Right renal pelvis (tissue), 4 donors: ENCODE measurements at places on chromosomes 3 and 15. TPM values are rescaled to one million over a fixed set of nuclear protein-coding genes. Genes with fewer than 3 reads are reported as not detected.

The P2RY13 gene
- 1.9 TPM for polyA plus RNA-seq

The ISLR gene
- 58.5 TPM for polyA plus RNA-seq

The CHL1 gene
- polyA plus RNA-seq, result 13.7 TPM

The SLC7A14 gene
- 1.8 TPM for polyA plus RNA-seq

The SEC22C gene
- 46.3 TPM for polyA plus RNA-seq

The TMEM207 gene
- polyA plus RNA-seq, result 21.4 TPM

The ANKRD63 gene
- 0.26 TPM for polyA plus RNA-seq

The ACTRT3 gene
- 4.2 TPM for polyA plus RNA-seq

The VGLL4 gene
- polyA plus RNA-seq, result 109 TPM

The NOP10 gene
- polyA plus RNA-seq, result 137 TPM

The MUSTN1 gene
- polyA plus RNA-seq, result 0.62 TPM

The HIGD1A gene
- polyA plus RNA-seq, result 189 TPM

The CCDC39 gene
- polyA plus RNA-seq, result 9.0 TPM

The ADPRH gene
- polyA plus RNA-seq, result 7.4 TPM

DNA sequence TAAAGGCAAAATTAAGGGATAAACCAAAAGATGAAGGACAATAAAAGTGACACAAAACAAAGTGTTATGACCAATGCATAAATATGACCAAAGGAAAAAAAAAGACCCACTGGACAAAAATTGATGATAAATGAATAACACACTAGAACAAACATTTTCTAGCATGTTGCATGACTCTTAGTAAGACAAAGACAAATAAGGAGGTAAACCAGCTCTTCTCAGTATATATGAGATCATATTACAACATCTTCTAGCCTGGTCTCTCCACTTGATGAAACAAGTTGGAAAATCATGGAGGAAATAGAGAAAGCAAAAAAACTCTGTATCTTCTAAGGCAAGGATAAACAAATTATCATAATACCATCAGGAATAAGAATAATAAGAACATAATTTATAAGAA, 163.9 kb upstream of the GBE1 start:
- DNase-seq, result no peak

GRCh38 chr15:56440214-56440770, 24.6 kb downstream of the MNS1 start:
- DNase-seq, result no peak

- peak; percentile 58 for DNase-seq
Measured at GRCh38 chr3:169607949-169608348, 55.6 kb downstream of the MECOM start.

GRCh38 chr3:146313746-146314111, 62.8 kb upstream of the PLSCR4 start:
- no peak for DNase-seq

- DNase-seq, result no peak
Measured at GRCh38 chr3:195156286-195156890, 114.6 kb downstream of the XXYLT1 start.

DNA sequence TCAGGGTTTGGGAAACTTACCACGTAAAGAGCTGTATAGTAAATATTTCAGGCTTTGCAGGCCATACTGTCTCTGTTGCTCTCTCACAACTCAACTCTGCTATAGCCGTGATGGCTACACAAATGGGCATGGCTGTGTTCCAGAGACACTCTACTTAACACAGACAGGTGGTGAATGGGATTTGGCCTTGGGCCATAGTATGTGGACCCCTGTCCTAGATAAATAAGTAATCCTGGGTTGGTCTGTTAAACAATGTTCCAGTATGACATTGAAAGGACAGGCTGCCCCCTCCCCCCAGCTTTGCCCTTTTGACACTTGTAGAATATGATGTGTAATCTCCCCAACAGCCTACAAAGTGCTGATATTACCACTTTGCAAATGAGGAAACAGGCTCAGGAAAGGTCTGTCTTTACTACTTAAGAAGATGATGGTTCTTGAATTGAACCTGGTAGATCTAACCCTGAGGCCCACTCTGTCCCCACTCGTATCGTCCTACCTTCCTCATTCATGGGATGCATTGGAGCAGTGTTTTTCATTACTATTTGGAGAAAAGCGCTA, 38.4 kb downstream of the SLCO3A1 start:
- DNase-seq, result no peak

- no peak for DNase-seq
Measured at GRCh38 chr3:113204371-113204770, 7.0 kb upstream of the BOC start.

GRCh38 chr3:30495172-30496065, 111.0 kb upstream of the TGFBR2 start:
- DNase-seq, result no peak

DNA sequence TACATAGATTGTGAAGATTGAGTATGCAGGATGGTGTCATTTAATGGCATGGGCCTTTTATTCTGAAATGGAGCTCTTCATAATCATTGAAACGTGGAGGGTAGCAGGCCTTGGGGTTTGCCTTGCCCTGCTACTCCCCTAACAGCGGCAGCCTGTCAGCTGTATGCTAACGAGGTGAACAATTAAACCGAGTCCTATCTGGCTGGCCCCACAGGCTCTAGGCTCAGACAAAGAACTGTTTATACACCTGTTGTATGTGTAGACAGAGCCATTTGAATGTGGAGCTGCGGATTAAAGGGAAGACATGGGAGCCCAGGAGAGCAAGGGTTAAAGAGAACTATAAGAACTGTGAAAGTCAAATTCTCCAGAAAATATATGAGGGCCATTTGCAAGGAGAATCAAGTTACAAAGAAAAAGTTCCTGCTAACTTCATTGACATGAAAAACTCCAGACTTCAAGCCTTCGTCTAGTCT, 116.7 kb upstream of the CGNL1 start:
- peak; percentile 58 for DNase-seq

DNA sequence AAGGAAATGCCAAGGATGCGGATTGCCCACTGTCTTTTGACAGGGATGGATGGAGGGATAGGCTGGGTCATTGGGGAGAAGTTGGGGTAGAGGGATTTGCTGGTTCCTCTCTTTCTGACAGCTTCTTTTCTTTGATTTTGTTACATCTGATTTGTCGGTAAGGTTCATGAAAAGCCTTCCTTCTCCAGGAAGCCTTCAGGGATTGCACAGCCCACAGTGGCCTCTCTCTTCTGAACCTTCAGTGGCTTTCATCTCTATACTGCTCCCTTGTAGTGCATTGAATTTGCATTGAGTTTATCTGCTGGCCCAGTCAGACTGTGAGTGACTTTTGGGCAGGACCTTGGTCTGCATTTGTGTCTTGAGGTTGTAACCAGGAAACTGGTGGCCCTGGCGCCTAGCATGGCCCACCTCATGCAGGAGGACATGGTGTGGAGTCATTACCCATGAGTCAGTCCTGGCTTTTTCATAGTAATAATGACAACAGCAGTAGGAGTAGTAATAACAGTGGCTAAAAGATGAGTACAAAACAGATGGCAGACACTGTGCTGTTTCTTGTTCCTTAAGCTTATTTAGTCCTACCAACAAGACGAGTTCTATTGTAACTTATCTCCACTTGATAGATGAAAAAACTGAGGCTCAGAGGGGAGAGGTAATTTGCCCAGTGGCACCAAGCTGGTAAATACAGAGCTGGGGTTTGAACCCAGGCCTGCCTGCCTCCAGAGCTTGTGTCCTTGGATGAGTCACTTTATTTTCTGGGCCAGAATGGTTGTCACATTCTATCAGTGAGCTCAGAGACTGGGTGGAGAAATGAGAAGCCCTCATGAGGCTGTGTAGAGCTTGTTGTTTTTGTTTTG, 28.4 kb downstream of the SMAD6 start:
- no peak for DNase-seq

DNA sequence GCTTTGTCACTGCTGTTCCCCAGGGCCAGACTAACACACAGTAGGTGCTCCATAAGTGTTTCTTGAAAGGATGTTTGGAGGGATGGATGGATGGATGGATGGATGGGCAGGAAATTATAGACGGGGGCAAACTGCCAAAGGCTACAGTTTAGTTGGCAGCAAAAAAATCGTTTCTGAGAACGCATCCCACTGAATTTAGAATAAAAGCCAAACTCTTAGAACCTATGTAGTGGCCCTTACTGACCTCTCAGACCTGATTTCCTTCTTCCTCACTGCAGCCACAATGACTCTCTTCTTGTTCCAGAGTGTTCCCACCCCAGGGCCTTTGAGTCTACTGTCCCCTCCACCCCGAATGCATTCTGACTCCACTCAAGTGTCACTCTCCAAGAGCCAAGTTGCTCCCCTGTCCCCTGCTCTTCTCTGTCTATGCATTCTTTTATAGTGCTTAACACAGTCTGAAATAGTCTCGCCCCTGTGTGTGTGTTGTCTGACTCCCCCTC, 5.2 kb upstream of the GATA2 start:
- DNase-seq, result no peak

DNA sequence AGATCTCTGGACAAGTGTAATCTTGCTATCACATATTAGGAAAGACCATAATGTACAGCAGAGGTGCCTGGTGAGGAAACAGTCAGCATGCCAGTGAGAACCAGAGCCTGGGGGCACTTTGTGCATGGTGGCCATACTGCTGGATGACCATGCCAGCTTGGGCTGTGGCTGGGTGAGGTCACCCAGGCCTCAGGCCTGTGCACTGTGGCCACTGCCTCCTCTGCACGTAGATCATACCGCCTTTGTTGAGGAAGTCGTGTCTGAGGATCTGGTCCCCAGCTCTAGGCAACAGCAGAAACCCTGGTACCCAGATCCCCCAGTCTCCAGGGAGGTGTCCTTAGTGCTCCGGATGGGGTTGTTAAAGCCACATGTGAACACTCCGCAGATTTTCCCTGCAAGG, 38.9 kb downstream of the ZNF710 start:
- no peak for DNase-seq

DNA sequence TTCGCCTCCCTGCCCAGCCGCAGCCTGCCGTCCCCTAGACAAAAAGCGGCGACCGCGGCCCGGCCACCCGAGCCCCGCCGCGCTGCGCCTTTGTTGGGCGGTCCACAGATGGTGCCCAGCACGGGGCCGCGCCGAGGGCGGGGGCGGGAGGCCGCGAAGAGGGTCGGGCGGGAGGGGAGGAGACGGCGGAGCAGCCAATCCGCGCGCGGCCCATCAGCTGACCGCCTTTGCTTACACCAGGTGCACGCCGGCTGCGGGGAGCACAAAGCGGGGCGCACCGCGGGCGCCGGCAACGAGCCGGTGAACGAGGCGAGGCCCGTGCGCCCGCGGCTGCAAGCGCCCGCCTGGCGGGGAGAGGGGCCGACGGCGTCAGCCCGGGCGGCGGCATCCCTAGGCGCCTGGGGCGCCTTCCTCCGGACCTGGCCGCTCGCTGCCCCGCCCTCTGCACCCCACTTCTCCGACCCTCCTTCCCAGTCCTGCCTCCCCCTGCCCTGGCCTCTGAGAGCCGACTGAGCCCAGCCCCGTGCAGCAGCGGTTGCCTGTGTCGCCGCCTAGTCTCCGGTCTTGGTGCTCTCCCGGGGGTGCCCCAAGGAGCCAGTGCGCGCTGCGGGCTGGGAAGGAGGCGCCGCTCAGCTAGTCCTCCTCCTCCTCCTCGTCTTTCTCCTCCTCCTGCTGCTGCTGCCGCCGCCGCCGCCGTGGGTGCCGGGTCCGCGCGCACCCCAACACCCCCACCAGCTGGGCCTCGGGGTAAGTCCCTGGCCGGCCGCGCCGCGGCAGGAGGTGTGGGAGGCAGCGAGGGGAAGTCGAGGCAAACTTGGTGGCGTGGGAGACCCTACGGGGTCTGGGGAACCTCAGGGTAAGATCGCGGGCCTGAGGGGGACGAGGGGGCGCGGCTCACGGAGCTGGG, at the start of gene LRRN1:
Gene LRRN1 (plus strand): TSS at position 259 of the 907 bp plus-strand sequence. CDS start 45,211 bp downstream, outside the sequence.
- DNase-seq, result peak; percentile 66

DNA sequence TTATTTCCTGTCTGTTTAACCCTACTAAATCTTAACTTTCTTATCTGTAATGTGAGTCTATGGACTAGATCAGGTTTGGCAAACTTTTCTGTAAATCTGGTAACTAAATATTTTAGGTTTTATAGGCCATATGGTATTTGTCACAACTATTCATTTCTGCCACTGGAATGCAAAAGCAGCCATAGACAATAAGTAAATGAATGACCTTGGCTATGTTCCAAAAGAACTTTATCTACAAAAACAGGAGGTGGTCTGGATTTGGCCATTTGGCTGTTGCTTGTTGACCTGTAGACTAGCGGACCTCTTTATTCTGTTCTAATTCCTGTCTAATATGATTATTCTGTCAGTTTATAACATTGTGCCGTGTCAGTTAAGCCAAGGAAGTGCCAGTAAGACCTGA, 314.2 kb downstream of the LPP start:
- DNase-seq, result no peak

DNA sequence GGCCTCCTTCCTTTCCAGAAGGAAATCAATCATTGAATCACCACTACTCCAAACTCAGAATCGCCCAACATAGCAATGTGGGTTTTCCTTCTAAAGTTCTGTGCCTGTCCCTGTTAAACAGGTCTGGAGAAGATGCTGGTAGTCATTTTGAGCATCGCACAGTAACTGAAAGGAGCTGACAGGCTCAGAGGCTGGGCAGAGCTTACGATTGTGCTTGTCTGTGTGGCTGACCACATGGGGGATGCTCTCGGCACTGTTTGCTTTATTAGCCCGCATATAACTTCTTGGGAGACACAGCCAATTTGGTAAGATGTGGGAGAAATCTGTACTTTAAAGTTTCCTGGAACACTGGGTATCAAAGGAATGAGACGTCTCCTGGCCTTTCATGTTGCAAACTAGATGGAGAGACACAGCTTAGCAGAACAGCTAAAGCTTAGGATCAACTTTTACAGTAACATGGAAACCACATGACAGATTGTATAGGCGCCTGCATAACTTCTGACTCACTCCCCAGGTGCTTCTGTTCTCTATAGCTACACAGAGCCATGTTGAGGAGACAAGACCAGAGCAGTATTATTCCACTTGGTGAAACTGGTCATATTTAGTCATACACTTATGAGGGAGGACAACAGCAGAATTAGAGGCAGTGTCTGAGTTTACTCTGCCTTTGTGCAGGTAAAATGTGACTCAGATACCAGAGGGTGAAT, 374.1 kb downstream of the RORA start:
- no peak for DNase-seq

GRCh38 chr3:153113541-153113940, 48.5 kb upstream of the RAP2B start:
- no peak for DNase-seq

GRCh38 chr3:159922861-159923312, 65.7 kb upstream of the IL12A start:
- no peak for DNase-seq

GRCh38 chr3:179150610-179151009, 2.5 kb downstream of the PIK3CA start:
- no peak for DNase-seq

GRCh38 chr3:153130312-153130977, 31.6 kb upstream of the RAP2B start:
- DNase-seq, result no peak

DNA sequence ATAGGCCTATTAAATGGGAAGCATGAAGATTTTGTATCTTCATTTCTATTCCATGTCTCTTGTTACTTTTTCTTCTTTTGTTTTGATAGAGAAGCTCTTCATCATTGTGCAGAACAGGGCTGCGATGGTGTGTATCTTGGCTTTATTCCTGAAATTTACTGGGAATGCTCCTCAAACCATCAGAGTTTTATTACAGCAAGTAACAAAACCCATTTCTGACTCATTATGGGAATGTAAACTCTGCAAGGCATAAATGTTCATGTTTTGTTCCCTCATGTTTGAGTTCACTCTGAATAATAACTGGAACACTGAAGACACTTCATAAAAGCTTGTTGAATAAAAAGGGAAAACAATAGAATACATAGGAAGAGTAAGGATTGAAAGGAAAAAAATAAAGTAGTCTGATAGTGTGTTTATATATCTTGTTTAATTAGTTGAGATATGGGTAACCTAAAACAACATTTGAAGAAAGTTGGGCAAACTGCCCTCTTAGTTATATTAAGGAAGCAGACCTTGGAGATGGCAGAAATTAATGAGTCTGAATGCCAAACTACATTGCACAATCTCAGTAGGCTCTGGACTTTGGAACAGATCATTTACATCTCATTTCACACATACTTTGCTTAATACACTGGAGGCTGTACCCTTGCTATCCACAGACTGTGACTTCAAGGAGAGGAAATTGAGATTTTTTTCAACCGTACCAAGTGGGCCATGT, 521.5 kb downstream of the GRM7 start:
- DNase-seq, result no peak
